ENCODE measurements at places on chromosomes 1 and 21.

GRCh38 chr1:92992054-92992453, 30.8 kb upstream of the DIPK1A start:
- DNase-seq: no peak

GRCh38 chr1:219533280-219533679, 79.6 kb downstream of the ZC3H11B start:
- no peak for DNase-seq

GRCh38 chr1:111630567-111630966, 11.0 kb downstream of the RAP1A start:
- no peak for DNase-seq

DNA sequence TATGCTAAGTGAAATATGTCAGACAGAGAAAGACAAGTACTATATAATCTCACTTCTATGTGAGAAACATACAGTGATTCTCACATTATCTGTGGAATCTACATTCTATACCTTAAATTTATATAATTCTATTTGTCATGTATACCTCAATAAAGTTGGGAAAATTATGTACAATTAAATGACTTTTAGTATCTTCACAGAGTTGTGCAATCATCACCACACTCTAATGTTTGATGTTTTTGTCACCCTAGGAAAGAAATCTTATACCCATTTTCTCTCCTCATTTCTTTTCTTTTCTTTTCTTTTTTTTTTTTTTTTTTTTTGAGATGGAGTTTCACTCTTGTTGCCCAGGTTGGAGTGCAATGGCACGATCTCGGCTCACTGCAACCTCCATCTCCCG, 37.0 kb upstream of the TINAGL1 start:
- no peak for DNase-seq

DNA sequence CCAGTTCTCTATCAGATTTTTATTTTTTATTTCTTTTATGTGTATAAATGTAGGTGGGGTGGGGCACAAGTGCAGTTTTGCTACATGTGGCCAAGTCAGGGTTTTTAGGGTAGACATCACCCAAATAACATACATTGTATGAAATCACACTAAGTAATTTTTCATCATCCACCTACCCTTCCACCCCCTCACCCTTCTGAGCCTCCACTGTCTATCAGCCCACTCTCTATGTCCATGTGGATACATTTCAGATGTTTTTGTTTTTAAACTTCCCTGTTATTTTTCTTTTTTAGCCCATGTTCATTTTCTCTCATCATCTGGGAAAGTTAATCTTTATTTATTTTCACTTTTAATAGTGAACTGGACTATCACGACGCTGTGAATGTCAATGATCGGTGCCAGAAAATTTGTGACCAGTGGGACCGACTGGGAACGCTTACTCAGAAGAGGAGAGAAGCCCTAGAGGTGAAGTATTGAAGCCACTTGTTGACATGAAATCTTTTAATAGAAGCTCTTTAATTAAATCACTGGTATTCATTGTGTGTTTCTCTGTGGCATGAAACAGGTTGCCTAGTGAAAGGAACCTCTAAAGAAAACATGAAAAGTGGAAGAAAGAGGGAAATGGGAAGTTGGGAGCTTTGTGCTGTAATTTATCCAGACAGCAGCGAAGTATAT, 47.6 kb upstream of the MTR start:
- no peak for DNase-seq

DNA sequence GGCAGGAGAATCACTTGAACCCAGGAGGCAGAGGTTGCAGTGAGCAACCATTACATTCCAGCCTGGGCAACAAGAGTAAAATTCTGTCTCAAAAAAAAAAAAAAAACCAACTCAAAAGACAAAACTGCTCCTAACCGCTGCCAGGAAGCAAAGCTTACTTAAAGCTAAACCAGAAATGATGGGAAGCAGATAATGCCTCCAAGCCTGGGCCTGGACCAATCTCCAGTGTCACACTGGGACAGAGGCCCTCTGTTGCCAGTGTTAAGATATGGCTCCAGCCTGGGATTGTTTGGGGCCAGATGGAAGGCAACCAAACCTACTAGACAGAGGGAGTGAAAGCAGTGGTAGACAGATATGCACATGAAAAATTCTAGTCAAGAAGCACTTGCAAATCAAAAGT, 36.9 kb downstream of the NSL1 start:
- no peak for DNase-seq

- no peak for DNase-seq
These were observed 56.7 kb upstream of the GCLM start for GRCh38 chr1:93965888-93966287.

DNA sequence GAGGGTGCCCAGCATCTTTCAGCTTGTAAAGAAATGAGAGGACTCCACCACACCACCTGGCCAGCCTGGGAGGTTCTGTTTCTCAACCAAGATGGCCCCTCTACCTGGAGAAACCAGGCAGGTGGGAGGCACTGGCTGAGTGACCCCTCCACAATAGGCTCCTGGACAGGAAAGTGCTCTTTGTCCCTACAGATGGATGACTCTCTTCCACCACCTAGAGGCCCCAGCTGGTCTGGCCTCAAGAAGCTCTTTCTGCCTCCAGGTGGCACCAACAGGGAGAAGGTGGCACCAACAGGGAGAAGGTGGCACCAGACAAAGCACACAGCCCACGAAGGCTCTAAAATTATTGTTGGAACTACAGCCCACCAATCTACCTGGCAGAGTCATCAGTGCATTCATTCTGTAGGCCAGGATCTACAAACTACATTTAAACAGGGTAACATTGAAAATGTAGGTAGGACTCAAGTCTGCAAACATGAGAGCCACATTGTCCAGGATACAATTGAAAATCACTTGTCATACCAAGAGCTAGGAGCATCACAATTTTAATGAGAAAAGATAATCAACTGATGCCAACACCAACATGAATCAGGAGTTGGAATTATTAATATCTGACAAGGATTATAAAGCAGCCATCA, 14.4 kb downstream of the TMPRSS3 start:
- no peak for DNase-seq

GRCh38 chr1:30196457-30196856, 526.9 kb downstream of the MATN1 start:
- no peak for DNase-seq

Measured in SIG-M5 (cell line).